ENCODE measurements at places on chromosomes 16 and 17. TPM values are rescaled to one million over a fixed set of nuclear protein-coding genes. Genes with fewer than 3 reads are reported as not detected.

- H3K4me3 ChIP-seq: peak within 1 kb of the TSS; percentile 79
- H3K27ac ChIP-seq: peak within 1 kb of the TSS; percentile 48
- H3K27me3 ChIP-seq: peaks cover 12% of the 10 kb centered on the region
- H3K36me3 ChIP-seq: no peaks in the 10 kb centered on the region
- H3K4me1 ChIP-seq: peaks cover 10% of the 10 kb centered on the region
- peak; percentile 84 for DNase-seq
These were observed at the start of gene PNMT for GRCh38 chr17:39667945-39668924. Gene PNMT, plus strand, starts transcription at chr17:39668453. Its CDS starts 23 bp downstream, at chr17:39668476.

Gene NGFR
- total RNA-seq: 41.3 TPM

- H3K27me3 ChIP-seq: no peaks in the 10 kb centered on the region
- no peaks in the 10 kb centered on the region for H3K36me3 ChIP-seq
- no peak overlapping the region for H3K27ac ChIP-seq
These were observed 1.0 kb upstream of the ANKRD40CL start for GRCh38 chr17:50768346-50768761.

Gene AANAT
- total RNA-seq: not detected

DNA sequence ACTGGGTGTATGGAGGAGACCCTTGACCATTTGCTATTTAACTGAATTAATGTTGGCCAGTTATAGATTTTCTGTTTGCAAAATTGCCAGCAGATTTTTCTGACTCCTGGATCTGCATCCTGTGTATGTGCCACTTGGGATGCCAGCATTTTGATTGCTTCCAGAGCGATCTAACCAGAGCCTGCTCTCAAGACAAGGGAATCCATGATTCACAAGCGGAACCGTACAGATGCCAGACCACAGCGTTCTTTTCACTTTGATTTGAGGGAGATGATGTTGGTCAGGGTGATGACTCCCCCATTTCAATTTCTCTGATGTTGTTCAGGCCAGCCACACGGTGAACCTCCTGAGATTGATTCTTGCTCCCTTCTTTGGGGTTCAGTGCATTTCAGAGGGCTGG, 228.7 kb downstream of the CDH13 start:
- DNase-seq: no peak
- H3K27me3 ChIP-seq: no peaks in the 10 kb centered on the region
- no peaks in the 10 kb centered on the region for H3K36me3 ChIP-seq
- H3K4me1 ChIP-seq: no peaks in the 10 kb centered on the region

DNA sequence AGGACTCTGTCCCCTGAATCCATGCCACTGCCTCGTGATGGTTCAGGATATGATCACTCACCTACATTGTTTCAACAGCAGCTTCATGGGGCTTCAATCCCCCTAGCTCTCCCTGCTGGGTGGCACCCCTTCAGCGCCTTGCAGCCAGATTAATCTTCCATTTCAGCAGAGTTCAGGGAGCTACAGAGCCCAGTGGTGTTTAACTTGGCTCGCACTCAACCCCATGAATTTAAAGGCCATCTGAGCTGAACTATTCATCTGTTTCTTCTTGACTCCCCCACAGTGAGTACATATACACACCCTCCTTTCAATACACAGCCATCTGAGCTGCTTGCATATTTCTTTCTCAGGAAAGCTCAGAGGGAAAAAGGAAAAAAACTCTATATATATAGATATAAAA, 202.8 kb upstream of the C16orf82 start:
- no peaks in the 10 kb centered on the region for H3K4me1 ChIP-seq
- H3K27me3 ChIP-seq: peaks cover 5% of the 10 kb centered on the region
- H3K4me3 ChIP-seq: no peak overlapping the region
- no peaks in the 10 kb centered on the region for H3K36me3 ChIP-seq
- no peak for DNase-seq

- no peaks in the 10 kb centered on the region for H3K36me3 ChIP-seq
- H3K4me1 ChIP-seq: no peaks in the 10 kb centered on the region
- H3K4me3 ChIP-seq: no peak overlapping the region
These were observed 309.9 kb upstream of the ASIC2 start for GRCh38 chr17:33602981-33603380.

GRCh38 chr17:75658237-75658636, 8.7 kb downstream of the RECQL5 start:
- H3K4me3 ChIP-seq: no peak overlapping the region
- DNase-seq: no peak
- no peaks in the 10 kb centered on the region for H3K27me3 ChIP-seq
- peaks cover 6% of the 10 kb centered on the region for H3K36me3 ChIP-seq
- H3K4me1 ChIP-seq: peaks cover under 1% of the 10 kb centered on the region

- H3K36me3 ChIP-seq: peaks cover 4% of the 10 kb centered on the region
- peaks cover 10% of the 10 kb centered on the region for H3K27me3 ChIP-seq
- no peak for DNase-seq
- H3K4me3 ChIP-seq: no peak overlapping the region
These were observed 38.4 kb upstream of the IRX6 start for GRCh38 chr16:55285586-55285985.

Gene MYOCD
- 0.07 TPM for total RNA-seq

Gene NXN
- total RNA-seq: 65.1 TPM

Gene GGT6
- total RNA-seq: 1.0 TPM

GRCh38 chr17:61393550-61393903, 6.1 kb upstream of the TBX2 start:
- peaks cover 11% of the 10 kb centered on the region for H3K36me3 ChIP-seq
- H3K4me3 ChIP-seq: no peak overlapping the region
- H3K4me1 ChIP-seq: peaks cover 32% of the 10 kb centered on the region
- peaks cover 66% of the 10 kb centered on the region for H3K27me3 ChIP-seq

DNA sequence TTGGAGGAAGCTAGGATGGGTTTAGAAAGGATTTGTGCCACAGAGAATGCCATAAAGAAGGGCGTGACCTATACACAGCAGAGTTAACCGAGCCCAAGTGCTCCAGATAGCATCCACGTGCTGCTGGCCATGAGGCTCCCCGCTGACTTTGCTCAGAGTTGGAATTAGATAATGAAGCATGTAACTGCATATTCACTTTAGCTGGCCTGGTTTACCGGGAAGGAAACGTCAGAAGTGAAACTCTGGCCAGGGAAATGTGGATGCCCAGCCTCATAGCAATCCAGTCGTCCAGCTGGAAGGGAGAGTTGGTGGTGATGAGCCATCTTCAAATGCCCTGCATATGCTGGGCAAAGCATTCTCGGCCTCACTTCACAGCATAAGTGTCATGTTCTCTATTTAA, 6.1 kb downstream of the KRT35 start:
- H3K27ac ChIP-seq: no peak overlapping the region
- no peaks in the 10 kb centered on the region for H3K36me3 ChIP-seq
- no peaks in the 10 kb centered on the region for H3K4me1 ChIP-seq
- no peak for DNase-seq
- no peak overlapping the region for H3K4me3 ChIP-seq

Gene KRTAP9-2
- total RNA-seq: not detected

DNA sequence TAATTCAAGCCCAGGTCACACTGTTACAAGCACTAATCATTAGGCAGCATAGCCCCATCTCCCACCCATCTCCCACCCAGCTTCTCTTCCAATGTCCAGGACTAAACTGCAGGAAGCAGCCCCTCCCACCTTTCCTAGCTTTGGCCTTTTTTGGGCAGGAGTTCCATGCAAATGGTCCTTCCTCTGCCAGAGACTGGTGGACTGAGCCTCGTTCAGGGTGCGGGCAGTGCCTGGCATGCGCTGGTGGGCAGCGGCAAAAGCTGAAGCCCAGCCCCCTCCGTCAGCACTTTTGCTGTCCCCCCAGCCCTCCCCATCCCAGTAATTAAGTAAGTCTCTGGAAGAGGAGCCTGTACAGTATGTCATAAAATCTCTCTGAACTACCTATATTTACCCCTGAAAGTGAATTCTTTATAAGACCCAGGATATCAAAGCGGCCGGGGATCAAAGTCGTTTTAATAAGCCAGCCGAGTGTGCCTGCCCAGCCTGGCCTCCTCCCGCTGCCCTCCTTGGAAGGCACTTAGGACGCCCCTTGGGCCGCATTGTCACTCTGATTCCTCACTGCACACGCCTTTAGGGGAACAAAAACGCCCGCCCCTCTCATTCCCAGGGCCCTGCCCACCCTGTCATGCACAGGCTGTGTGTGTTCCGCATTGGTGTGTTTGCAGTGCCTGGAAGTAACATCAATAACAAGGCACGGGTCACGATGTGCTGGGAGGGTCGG, 109.9 kb downstream of the IRX5 start:
- no peaks in the 10 kb centered on the region for H3K36me3 ChIP-seq
- H3K4me1 ChIP-seq: peaks cover 31% of the 10 kb centered on the region
- peaks cover 51% of the 10 kb centered on the region for H3K27me3 ChIP-seq
- H3K4me3 ChIP-seq: no peak overlapping the region

DNA sequence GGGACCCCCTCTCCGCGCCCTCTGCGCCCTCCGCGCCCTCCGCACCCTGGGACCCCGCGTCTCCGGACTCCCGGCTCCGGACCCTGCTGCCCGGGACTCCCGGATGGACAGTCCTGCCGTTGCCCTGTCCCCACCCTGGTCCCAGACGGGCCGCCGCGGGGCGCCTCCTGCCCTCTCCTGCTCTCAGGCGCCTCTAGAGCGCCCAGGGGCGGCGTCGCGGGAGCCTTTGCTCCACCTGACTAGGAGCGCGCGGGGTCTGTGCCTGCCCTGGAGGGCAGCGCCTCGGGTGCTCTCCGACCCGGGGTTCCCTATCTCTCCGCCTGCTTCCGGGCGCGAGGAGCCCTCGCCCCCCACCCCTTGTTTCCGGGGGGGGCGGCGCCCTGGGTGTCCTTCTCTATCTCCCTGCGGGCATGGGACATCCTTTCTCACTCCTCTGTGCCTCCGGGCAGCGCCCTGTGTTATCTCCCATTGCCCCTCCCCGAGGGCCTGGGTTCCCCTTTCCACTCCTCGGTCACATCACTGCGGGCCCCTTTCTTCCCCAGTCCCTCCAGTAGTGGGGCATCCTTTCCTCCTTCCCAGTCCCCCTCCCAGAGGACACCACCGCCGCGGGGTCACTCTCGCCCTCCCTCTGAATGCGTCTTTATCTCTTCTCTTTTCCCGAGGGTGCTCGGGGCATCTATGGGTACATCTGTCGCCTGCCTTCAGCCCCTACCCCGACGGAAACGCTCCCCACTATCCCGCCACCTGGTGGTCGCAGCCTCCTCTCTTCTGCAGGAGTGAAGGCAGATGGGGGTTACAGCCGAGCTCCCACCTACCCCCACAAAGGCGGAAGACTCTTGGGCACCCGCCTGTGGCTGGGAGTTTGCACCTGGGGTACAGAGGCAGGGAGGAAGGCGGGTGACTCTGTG, 875 bp downstream of the PRKCB start:
- H3K4me3 ChIP-seq: peak overlapping the region; percentile 85
- H3K4me1 ChIP-seq: peaks cover 7% of the 10 kb centered on the region

DNA sequence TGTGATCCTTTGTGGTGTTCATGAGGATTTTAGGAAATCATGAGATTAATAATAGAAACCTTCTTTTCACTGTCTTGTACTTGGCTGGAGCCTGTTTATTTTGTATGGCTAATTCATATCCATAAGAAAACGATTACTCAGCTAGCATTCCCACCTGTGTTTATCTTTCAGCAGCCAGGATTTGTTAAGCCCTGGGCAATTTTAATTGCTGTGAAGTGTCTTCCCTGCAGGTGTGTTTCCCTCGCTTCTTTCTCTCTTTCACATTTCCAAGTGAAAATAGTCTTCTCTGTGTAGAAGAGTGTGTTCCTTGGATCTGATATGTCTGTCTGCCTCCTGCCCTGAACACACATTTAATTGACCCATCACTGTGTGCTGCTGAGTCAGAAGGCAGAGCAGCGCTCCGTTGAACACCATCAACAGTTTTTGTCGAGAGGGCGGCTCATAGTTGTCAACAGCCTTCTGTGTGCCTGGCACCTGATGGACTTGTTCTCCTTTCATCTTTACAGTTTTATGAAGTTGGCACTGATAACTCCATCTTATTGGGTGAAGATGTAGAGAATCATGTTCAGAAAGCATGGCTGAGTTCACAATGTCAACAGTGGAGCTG, 83.2 kb downstream of the SPECC1 start:
- H3K36me3 ChIP-seq: no peaks in the 10 kb centered on the region
- peaks cover 3% of the 10 kb centered on the region for H3K27me3 ChIP-seq
- no peak overlapping the region for H3K4me3 ChIP-seq
- DNase-seq: no peak
- no peak overlapping the region for H3K27ac ChIP-seq

Gene ARL17A
- total RNA-seq: 19.7 TPM

DNA sequence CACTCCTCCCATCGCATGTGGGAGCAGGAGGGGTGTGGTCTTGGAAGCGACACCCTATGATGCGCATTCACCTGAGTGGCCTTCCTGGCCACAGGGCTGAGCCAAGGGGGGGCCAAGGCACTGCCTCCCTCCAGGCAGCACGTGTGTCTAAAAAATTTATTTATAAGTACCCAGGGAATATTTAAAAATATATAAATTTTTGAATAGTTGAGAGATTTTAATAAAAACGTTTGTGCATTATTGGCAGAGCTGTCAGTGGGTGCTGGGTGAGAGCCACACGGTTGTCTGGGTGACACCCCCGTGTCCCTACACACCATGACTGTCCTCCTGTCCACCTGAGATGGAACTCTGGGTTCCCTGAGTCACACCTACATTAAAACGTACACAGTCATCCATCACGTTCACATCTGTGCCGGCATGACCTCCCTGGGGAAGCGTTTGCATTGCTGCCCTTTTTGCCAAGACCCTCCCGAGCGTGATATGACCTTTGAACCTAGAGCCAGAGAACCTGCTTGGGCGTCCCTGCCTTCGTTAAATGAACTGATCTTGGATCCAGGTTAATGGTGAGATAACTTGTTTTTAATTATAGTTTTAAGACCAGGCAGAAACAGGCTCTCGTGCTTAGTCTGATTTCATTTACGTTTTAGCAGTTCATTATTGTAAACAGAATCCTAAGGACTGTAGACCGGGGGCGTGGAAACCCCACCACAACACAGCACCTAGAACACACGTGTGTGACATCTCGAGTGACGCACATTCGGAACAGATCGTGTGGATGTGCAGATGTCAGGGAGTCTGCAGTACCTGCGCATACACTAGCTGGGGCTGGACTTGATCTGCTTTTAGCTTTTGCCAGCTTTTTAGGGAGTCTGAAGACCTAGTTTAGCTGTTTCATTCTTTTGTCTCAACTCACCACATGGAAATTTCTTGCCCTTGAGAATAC, 192.8 kb upstream of the CHMP6 start:
- no peak for DNase-seq
- peaks cover 12% of the 10 kb centered on the region for H3K36me3 ChIP-seq
- H3K27ac ChIP-seq: no peak overlapping the region
- no peaks in the 10 kb centered on the region for H3K27me3 ChIP-seq
- no peak overlapping the region for H3K4me3 ChIP-seq
- H3K4me1 ChIP-seq: peaks cover 16% of the 10 kb centered on the region

Gene GSG1L
- 1.4 TPM for total RNA-seq

Gene HID1
- 36.6 TPM for total RNA-seq

Gene KRTAP2-1
- total RNA-seq: not detected

Gene HLF
- 2.6 TPM for total RNA-seq

Gene CBLN1
- 5.8 TPM for total RNA-seq

DNA sequence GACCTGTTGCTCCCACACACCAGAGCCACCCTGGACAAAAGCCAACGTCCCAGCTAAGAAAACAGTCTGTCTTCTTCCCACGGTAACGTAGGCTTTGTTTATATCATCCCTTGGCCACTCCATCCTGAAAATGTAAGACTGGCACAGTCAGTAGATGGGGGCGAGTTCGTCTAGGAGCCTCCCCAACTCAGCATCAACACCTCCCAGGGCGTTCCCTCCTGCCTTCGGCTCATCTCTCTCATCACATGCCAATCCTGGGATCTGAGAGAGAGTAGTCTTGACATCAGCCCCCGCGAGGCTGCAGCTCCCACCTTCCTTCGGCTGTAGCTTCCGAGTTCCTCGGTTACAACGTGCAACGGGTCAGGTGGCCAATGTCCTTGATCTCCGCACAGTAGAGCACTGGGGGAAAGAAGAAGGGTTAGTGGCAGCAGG, 894 bp downstream of the RNF227 start:
- DNase-seq: no peak
- peak overlapping the region; percentile 92 for H3K4me3 ChIP-seq
- H3K36me3 ChIP-seq: peaks cover 16% of the 10 kb centered on the region
- peaks cover 24% of the 10 kb centered on the region for H3K4me1 ChIP-seq

Measured in type B pancreatic cell (in vitro differentiated cells).